Fibroblast of skin of scalp (primary cell): ENCODE measurements at places on chromosomes 4 and X.
A peak's percentile ranks its signal among the peaks of the same experiment; 100 is the strongest.

DNA sequence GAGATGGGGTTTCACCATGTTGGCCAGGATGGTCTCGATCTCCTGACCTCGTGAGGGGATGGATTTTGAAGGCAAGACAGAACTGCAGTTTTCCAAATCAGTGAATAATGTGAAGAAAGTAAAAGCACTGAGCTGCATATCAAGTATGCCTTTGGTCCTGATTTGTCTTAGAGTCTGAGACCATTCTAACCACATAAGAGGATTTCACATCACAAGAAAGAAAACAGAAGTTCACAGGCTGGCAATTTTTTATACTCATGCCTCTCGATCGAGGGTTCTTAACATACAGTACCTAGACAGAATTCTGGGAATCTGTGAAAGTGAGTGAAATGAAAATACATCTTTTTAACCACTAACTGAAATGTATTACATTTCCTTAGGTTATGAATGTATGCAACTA lies 23.3 kb downstream of the CHIC2 start:
- DNase-seq, result no peak

DNA sequence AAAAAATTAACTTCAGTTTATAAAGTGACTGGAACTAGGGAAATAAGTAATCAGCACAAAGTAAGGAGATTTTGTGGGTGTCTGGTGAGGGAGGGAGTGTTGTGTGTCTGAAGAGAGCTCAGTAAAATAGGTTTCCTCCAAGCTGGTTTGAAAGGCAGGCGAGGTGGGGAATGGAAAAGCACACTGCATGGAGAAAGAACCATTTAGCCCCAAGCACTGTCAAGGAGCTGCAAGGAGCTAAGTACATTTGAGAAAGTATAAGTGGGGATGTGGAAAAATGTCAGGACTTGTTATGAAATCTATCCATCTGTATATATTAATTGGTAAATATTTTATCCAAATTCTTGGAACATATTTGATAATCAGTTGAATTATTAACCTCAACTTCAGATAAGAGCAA lies 956 bp downstream of the C4orf51 start:
- DNase-seq, result no peak

DNA sequence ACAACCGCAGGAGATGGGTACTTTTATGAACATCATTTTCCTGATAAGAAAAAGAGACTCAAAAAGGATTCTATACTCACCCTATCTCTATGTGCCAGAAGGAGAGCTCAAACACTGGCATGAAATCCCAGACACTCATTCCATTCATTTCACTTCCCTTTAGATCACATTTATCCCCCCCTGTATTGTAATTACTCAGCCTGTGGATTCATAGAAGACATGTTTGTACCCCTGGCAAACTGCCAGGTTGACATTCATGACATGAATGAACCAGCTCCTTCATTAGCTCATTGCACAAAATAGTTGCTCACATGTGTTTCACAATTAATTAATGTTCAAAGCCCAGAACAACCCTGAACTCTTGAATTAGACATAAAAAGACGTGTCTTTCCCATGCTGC lies 4.9 kb downstream of the SMR3A start:
- peak; percentile 5 for DNase-seq

DNA sequence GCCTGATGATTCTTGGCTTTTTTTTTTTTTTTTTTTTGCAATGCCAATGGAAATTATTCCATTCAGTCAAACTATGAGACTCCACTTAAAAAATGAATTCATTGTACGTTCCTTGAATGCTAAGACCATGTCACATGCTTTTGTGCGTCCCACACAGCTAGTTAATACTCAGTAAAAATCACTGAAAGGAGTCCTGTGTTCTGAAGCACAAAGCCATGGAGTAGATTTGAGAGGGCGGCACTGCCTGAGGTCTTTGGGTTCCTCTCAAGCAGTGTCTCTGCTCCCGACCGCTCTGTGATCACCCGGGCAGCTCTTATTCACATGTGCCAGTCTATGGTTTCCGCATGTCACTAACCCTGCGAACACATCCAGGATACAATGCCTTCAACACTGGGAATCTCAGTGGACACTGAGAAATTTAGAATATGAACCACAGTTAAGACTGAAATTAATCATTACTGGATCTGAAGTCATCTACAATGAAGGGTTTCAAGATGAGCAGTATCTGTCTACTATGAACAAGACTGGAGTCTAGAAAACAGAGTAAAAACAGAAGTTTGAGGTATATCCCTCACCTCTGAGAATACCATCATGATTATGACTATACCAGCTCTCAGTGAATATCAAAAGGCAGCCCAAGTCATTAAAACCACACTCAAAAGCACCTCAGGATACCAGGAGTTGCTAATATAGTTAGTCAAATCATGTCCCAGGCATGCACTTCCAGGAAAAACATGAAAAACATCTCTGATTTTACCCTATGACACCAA lies 193.0 kb downstream of the MGST2 start:
- no peak for DNase-seq

DNA sequence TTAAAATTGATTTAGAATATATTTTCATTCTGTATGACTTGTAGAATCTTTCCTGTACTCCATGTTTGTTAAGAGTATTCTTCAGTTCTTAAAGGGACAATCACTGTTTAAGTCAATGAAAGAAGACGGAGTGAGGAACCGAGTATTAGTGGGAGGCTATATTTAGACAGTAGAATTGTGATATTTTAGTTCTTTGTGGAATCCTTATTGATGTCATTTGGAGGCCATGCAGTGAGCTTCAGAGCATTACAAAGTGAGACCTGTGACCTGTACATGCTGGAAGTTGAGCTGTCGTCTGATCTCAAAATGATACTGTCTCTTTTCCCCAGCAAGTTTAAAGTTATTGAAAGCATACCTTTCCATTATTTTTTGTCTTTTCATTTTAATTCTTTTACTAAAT lies 394.7 kb downstream of the GALNTL6 start:
- no peak for DNase-seq

DNA sequence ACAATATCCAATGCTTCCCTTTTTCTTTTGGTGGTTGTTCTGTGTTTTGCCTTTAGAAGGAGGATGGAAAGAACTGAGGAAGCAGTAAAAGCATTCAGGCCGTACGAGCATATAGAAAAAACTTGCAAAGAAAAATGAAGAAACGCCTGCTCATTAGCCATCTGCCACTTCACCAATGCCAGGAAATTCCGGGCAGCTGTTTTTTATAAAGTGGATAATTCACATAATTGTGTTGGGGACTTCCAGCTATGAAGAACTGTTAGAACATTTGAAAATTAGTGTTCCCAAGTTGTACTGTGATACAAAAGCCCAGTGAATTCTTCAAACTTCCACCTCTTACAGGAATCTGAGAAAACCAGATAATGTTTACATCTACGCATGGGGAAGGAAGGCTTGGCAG lies 11.7 kb downstream of the RELL1 start:
- DNase-seq, result no peak

DNA sequence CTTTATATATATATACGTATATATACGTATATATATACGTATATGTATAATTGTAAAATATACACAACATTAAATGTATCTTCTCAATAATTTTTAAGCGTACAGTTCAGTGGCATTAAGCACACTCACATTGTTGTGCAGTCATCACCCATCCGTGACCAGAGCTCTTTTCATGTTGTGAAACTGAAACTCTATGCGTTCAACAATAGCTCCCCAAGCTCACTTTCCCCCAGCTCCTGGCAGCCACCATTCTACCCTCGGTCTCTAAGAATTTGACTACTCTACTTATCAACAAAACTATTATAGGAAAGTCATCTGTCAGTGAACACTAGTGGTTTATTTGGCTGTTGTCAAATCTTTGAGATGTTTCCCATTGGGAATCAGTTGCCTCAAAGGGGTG lies 621.8 kb upstream of the GALNT7 start:
- DNase-seq, result no peak

DNA sequence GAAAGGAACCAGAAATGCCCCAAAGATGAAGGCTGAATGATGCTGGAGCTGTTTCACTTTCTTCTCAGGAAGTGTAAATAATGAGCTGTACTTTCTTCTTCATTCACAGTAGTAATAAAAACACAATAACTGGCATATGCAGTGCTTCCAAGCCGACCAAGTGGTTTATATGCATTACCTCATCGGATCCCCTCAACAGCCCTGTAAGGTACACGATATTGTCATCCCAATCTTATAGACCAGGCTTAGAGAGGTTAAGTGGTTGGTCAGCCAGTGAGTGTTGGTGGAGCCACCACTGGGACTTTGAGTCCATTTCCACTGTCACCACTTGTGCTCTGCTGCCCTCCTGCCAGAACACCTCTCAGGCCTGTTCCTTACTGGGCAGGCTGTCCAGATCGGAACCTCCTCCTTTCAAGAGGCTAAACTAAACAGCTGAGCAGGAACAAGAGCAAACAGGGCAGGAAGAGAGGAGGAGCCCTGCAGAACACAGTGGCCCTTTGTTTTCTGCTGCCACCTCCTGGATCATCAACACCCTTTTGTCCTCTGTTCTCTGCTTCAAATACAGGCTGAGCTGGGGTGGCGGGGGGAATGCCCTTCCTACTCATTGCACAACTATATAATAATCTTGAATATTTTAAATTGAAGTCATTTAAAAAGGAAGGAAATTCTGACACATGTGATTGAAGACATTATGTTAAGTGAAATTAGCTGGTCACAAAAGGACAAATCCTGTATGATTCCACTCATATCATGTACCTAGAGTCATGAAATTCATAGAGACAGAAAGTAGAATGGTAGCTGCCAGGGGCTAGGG lies 112.5 kb upstream of the ATP6AP2 start:
- DNase-seq, result peak; percentile 28

DNA sequence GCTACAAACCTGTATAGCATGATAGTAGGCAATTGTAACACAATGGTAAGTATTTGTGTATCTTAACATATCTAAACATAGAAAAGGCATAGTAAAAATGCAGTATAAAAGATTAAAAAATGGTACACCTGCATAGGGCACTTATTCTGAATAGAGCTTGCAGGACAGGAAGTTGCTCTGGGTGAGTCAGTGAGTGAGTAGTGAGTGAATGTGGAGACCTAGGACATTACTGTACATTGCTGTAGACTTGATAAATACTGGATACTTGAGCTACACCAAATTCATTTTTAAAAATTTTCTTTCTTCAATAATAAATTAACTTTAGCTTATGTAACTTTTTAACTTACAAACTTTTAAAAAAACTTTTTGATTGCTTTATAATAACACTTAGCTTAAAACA lies 68.2 kb upstream of the MAML3 start:
- no peak for DNase-seq

DNA sequence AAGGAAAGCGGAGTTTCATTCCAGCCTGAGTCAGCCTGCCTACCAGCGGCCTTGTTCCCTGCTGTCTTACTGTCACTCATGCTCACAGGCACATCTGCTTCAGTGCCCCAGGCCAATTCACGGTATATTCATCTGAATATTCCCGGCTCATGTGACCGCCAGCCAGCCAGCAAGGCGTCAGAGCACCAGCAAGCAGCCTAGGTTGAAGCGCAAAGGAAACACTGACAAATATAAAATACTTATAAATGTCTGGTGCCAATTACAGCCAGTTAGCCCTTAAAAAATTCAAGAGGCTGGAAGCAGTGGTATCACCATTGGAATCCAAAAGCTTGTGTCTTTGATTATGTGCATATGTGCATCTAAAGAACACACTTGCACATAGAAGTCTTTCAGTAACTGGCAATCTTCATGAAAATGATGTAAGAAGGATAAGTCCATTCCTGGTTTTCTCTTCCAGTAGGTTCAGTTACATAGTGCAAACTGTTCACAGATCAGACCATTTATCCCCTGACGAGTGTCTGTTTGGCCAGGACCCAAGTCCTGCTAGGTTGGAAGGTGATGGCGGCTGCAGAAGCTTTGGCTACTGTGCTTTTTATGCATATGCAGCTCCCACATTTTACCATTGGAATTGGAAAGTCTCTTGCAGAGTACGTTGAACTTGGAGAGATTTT lies 61.3 kb downstream of the LUZP4 start:
- peak; percentile 86 for DNase-seq

GRCh38 chr4:176238157-176238610 lies 30.8 kb downstream of the ASB5 start:
- peak; percentile 89 for DNase-seq

DNA sequence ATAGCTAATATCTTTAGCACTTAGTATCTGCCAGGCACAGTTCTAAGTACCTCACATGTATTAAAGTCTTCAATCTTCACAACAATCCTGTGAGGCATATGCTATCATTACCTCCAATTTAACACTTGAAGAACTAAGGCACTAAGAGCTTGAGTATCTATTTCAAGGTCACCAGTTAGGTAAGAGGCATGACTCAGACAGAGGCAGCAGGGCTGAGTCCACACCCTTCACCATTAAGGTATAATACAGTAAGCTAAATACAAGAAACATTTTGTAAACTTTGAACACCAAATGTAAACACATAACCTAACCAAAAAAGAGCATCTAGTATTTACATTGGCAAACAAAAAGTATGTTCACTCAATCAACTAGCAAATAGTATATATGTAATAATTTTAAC lies 1410.9 kb downstream of the PCDH18 start:
- DNase-seq, result no peak

DNA sequence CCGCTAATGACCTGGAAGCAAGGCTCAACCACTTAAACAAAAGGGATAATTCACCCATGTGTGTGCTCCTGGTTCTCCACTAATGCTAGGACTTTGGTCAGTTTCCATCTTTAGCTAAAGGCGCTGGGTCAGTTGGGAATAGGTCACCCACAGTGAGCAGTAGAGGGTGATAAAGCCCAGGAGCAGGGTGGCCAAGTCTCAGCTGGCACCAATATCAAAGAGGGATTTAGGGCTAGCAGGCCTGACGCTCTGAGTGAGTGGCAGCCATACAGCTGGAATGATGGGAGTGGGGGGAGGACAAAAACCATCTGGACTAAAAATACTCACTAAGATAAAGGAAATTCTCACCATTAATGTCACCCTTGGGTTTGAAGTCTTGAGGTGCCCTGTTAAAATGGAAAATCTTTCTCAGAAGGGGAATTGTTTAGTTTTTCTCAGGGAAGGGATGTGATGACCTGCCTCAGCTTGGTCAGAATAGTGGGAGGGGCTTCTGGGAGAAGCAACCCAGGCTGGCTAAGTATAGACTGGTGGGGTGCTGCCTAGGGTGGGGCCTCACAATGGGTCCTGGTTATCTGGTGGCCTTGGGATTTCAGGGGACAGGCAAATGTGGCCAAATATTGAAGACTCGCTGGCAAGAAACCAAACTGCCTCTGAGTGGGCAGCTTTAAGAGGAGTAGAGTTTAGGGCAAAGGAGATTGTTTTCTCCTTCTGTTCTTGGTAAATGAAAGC lies 47.1 kb downstream of the TSC22D3 start:
- DNase-seq, result no peak

DNA sequence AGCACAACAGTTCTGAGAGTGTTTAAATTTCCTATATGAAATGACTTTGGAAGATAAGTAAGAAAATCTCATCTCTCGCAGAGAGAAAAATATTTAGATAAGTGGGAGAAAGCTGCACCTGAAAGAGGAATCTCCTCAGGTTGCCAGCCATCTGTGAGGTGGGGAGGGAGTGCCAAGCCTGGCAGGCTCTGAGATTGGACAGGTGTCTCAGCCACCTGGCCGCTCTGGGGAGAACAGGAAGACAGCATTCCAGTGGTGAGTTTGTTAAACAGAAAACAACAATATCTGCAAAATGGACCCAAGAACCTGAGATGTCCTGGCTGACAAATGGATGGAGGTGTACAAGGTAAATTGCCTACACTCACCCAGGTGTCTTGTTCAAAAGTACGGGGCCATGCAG lies 31.3 kb downstream of the EMCN start:
- no peak for DNase-seq
